ENCODE measurements at places on chromosomes 12 and 14. TPM values are rescaled to one million over a fixed set of nuclear protein-coding genes. Genes with fewer than 3 reads are reported as not detected.

DNA sequence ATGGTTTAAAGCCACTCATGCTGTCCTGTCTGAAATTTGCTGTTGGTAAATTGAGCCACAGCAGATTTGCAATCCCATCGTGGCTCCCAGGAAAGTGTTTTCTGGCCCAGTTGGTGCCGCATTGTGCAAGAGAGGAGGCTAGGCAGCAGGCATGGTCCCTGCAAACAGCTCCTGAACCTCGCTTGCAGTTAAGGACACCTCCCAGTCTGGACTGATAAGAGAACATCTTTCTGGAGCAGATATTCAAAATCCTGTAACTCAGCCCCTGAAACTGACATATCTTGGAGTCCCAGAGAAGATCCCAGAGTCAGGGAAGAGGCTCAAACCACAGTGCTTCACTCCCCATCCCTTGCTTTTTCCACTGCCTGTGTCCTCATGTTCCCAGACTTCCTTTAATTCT, 328.6 kb upstream of the FKBP4 start:
- ATAC-seq: no peak

DNA sequence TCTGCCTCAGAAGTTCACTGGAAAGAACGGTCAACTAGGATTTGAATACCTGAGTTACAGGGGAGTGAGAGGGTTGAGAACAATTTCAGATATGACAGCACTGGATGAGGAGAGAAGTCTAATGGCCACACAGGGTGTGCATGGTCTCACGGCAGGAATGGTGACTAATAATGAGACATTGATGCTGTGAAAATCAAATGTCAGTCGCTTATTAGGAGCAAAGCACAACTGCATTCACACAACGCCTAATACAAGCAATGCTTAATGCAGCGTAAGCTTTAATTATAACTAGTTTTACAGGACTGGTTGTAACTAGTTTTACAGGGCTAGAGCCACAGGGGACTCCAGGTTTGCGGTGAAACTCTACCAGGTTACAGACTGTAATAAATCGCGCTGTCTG, 23.4 kb upstream of the PRIMA1 start:
- ATAC-seq: no peak

DNA sequence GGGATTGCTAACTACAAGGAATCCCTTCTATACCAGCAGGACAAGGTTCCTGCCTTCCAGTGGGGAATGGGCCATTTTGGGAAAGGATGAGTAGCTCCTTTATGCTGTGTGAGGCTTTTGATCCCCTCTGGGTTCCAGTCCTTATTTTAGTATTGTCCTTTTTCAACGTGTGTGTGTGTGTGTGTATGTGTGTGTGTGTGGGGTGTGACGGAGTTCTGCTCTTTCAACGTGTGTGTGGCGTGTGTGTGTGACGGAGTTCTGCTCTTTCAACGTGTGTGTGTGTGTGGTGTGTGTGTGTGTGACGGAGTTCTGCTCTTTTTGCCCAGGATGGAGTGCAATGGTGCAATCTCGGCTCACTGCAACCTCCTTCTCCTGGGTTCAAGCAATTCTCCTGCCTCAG, 27.4 kb downstream of the RAB35 start:
- ATAC-seq: no peak

GRCh38 chr12:87020071-87020470, 763.9 kb upstream of the MGAT4C start:
- ATAC-seq: no peak

ADCY4 gene
- total RNA-seq: 25.8 TPM

DNA sequence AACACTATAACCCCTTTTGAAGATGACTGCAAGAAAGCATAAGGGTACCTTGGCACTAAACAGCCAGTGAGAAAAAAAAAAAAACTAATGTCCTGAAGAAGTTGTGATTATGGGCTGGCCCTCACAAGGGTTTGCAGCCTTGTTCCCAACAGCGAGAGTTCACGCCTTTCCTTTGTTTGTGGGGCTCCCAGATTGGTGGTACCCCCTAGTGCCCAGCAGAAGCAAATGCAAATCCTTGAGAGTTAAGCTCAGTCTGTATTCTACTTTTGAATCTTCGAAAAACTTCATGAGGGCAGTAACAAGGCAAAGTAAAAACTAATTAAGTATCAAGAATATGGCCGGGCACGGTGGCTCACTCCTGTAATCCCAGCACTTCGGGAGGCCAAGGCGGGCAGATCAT, 238.9 kb upstream of the LMO3 start:
- no peak for ATAC-seq

GRCh38 chr12:46210873-46211439, 57.9 kb downstream of the SLC38A1 start:
- ATAC-seq: no peak

P3H3 gene
- 22.1 TPM for total RNA-seq

DPY19L2 gene
- total RNA-seq: 28.9 TPM

DNA sequence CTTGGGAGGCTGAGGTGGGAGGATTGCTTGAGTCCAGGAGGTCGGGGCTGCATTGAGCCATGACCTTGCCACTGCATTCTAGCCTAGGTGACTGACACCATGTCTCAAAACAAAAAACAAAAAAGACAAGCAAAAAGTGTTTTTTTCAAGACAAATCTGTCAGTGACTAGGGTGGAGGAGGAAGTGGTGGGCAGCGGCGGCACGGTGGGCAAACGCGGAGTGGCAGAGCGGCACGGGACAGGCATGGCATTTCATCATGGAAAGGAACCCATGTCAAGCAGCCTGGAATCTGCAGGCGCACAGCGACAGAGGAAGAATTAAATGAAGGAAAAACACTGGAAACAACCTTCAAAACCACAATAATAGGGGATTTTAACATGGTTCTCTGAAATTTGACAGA, 4.0 kb upstream of the BTBD6 start:
- no peak for ATAC-seq

GRCh38 chr12:121767525-121768016, 25.9 kb downstream of the RHOF start:
- ATAC-seq: peak; percentile 77

SCFD1 gene
- total RNA-seq: 42.0 TPM

DNA sequence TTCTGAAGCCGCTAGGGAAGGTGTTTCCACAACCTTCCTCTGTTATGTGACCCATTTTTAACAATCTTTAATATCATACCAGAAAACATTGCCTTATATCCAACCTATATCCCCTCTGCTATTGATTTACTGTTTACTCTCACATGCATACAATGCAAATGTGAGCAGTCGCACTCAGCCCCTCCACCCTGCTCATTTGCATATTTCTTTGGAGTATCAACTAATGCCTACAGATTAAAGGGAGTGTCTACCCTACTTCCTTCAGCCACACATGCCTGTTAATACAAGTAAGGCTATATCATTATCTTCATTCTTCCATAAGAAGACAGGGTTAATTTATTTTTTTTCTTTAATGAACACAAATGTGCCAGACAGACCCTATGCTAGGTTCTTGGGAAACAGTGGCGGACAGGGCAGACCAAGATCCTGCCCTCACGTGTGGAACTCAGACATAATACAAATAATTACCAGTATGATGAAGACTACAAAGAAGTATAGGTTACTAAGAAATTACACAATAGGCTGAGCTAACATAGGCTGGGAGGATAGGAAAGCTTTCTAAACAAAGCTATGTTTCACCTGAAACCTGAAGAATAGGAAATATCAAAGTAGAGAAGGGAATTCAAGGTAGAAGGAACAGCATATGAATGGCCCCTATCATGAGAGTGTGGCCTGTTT, 107.3 kb upstream of the MDM1 start:
- no peak for ATAC-seq

PAPLN gene
- total RNA-seq: 26.7 TPM

PLEK2 gene
- total RNA-seq: 0.37 TPM

- no peak for ATAC-seq
Measured at GRCh38 chr14:102891111-102891510, 31.4 kb upstream of the AMN start.

DNA sequence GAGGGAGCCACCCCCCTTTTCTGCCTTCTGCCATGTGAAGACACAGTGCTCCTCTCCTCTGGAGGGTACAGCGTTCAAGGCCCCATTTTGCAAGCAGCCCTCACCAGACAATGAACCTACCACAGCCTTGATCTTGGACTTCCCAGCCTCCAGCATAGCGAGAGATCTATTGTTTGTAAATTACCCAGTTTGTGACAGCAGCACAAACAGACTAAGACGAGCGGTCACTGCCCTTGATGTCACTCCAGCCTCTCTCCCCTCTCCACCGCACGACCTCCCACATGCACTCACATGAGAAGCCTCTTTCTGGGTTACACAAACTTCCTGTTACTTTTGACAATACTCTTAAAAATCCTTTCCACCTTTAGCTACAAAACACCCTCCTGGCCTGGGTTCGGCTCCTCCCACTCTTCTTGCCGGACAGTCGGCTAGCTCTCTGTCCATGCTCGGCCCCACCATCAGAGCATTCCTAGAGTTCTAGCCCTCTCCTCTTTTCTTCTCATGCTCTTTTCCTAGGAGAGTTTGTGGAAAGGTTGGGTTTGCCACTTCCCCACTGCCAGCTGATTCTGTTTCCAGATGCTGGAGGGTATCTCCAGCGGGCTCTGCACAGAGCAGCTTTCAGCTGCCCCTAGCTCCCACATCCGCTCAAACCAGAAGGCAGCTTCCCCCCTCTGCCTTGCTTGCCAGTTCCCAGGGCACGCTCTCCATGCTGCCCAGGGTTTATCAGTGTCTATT, 124.3 kb downstream of the FOXN3 start:
- no peak for ATAC-seq

FAM186B gene
- total RNA-seq: not detected

- ATAC-seq: peak; percentile 35
Measured at GRCh38 chr12:122834104-122834920, 945 bp upstream of the HIP1R start.

- ATAC-seq: no peak
Measured at GRCh38 chr14:105894125-105894977, 368.0 kb downstream of the TMEM121 start.

DNA sequence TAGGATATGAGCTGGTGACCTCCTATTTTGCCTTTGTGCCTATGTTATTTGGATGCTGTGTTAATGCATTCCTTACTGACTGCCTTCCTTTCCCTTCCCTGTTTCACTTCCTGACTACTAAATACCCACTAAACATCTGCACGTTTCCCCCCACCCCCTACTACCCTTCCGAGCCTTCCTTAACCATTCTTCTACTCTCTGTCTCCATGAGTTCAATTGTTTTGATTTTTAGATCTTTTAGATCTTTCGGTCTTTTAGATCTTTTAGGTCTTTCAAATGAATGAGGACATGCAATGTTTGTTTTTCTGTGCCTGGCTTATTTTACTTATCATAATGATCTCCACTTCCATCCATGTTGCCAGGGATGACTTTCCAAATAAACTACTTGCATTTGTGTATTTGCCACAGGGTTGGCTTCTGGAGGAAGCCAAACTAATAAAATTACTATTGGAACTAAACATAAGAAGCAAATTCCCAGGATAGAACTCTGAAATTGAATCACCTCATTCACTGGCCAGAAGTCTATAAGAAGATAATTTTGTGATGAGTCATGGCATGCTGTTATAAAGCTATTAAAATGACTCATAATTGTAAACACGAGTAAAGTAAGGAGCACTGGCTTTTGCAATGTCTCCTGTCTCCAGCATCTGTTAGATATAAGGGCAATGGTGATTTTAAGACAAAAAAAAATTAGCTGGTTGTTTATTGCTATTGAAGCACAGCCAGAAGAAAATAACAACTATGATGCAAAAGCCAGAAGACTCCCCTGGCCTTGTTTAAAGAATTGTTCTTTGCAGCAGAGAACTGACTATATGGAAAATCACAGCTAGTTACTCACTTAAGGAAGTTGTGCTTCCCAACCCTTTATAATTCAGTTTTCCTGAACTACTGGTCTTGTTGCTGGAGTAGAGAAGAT, 586.3 kb downstream of the LRFN5 start:
- ATAC-seq: peak; percentile 57

DNA sequence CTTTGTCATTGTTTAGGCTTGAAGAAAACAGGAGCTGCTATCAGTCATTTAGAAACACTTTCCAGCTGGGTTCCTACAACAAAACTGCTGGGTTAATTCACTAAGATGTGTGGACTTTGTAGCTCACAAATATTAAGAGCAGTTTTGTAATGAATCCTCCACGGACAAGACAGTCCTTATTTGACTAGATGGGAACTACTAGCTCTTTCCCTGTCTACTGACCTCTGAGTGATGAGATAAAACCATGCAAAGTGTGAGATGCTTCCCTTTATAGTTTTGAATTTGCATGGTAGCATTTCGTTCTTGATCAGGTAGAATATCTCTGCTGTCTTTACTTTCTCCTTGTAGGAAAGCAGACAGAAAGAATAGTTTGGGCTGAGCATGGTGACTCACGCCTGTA, 72.9 kb upstream of the STXBP6 start:
- no peak for ATAC-seq

- ATAC-seq: no peak
Measured at GRCh38 chr14:101134161-101134631, 230.7 kb upstream of the RTL1 start.

GRCh38 chr14:61439779-61440418, 118.5 kb downstream of the PRKCH start:
- no peak for ATAC-seq

RNU7-1 gene
- not detected for total RNA-seq

- no peak for ATAC-seq
Measured at GRCh38 chr12:14910090-14910915, 24.6 kb upstream of the MGP start.

DNA sequence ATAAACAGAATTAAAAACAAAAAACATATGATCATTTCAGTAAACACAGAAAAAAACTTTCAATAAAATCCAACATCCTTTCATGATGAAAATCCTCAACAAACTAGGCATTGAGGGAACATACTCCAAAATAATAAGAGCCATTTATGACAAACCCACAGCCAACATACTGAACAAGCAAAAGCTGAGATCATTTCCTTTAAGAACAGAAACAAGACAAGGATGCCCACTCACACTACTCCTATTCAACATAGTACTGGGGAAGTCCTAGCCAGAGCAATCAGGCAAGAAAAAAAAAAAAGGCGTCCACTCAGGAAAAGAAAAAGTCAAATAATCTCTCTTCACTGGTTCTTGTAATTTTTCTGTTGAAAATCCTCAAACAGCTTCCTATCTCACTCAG, 30.1 kb downstream of the MRPL42 start:
- no peak for ATAC-seq

SERPINA1 gene
- total RNA-seq: 2.8 TPM

RERG gene
- 24.9 TPM for total RNA-seq

DNA sequence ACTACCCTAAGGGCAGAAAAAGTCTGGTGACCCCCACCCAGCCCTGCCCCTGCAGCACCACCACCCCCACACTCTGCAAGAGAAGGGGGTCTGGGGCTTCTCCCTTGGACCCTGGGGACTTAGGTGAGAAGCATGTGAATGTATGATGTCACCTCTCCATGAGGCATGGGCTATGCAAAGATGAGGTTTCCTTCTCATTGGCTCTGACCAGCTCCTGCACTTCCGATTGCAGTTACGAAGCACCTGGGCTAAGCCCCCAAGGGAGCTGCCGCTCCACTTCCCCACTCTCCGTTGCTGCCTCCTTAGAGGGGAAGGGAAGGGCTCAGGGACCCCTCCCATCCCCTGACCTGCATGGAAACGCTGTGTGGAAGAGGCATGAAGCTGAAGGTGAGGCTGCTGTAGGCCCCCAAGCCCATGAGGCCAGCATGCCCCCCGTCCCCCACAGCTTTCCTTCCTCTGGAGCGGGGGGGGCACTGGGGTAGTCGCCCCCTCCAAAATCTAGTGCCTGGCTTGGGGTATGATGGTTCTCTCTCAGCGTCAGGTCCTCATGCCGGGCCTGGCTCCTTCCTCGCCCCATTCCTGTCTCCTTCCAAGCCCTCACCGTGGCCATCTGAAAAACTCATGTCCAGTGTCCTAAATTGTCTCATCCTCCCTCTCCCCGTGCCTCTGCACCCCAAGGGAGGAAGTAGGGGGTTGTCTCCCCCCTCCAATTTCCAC, 5.5 kb upstream of the DDX23 start:
- no peak for ATAC-seq

PRIMA1 gene
- total RNA-seq: 14.0 TPM
